ENCODE measurements at places on chromosomes 5 and 9.
A peak's percentile ranks its signal among the peaks of the same experiment; 100 is the strongest.

- DNase-seq, result no peak
Measured at GRCh38 chr9:70015099-70015498, 28.5 kb upstream of the MAMDC2 start.

GRCh38 chr5:43514025-43514424, 923 bp downstream of the C5orf34 start:
- DNase-seq, result no peak

DNA sequence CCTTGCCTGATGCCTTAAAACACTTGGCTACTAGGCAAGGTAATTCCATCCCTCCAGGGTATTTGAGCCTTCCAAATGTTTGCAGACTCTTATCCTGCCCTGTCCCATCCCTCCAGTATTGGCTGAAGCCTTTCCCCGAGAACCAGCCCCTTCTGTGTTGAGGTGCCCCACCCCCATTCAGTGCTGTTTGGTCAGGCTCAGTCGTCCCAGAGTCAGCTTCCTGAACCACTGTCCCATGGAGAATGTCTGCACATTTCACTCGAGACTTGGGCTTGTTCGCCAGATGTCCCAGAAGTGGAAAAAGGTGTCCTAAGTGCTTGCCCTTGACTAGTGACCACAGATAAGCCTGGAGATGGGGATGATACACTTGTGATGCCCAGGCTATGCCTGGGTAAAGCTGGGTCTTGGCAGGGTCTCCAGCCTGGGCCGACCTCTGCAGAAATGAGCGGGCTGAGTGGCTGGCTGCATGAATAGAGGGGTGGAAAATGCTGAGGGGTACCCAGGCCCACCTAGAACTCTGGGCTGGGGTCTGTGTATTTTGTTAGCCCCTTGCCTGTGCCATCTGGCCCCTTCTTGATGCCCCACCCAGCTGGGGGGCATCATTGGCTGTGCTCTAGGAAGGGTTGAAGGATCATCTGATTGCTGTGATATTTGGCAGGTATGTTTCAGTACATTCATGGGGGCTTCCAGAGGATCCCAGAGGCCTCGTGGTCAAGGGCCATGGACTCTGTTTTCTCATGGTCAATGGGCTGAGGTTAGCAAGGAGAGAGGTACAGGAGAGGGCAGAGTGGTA, 178.4 kb downstream of the MACROH2A1 start:
- no peak for DNase-seq

- DNase-seq, result no peak
Measured at GRCh38 chr5:167657016-167657415, 634.4 kb upstream of the WWC1 start.

- DNase-seq, result no peak
Measured at GRCh38 chr5:75200776-75201175, 35.9 kb downstream of the ANKRD31 start.

DNA sequence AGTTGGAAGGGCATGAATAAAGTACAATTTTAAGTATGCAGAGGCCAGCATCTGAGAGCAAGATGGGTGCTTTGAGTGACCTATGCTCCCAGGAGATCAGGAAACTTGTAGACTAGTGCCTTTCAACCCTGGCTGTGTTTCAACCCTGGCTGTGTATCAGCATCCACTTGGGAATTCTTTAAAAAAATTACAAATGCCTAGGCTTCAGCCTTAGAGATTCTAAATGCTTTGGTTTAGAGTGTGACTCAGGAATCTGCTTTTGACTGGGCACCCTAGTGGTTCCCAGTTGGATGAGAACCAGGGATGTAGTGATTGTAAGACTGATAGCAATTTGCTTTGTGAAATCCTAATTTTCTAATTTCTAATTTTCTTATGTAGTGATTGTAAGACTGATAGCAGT, 65.6 kb downstream of the RALGPS1 start:
- no peak for DNase-seq

DNA sequence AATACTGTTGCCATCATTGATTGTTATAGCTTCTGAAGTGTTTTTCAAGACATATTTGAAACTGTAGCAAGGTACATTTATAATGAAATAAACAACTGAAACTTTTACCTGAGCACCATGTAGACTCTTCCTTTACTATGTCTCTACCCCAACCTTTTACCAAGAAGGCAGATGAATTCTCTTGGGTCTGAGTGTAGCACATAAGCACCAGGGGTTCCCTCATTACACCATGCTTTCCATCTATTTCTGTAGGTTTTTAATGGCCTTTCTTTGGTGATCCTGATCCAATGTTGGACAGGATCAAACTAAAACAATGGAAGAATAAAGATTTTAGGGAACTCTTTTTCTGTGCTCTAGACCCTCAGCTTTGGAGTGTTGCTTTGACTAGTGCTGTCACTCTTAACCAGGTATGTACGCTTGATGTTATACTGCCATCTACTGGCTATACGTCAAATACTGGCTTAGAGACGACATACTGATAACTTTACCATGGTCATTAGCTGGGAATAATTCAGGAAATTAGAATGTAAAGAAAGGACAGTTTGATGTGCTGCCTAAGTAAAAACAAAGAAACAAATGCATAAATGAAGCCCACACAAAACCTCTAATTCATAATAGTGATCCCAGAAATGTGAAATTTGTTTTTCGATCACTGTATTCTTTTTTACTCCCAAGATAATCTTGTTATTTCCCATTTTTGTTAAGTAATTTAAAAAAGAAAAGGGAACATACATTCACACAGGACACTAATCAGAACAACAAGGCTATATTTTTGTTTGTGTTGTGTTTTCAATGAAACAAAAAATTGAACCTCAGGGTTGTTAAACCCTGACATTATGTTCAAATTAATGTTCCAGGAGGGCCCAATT, 30.7 kb downstream of the IFNW1 start:
- DNase-seq, result peak; percentile 70

DNA sequence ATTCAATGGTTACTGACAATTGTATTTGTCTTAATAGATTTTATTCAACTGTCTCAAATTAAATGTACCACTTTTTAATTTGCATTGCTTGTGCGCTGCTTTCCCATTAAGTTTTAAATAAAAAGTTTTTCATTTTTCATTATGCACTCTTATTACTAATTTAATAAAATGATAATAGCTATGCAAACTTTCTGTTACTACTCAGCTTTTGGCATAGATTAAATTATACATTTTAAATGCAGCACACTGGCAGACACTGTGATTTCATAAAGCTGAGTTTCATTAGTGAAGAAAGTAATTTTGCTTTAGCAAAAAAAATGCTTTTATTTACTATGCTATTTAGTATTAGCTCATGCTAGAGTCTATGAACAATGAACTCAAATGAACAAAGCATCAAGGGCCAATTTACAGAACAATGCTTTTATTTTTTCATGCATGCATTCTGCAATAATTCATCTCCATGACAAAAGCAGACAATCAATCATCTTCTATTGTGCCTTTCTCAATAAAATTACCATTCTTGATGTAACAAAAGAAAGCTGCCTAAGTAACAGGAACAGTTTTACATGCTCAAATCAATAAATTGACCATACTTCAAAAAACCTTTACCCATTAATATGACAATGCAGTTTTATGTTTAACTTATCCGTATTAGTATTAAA, 595.2 kb upstream of the ARRDC3 start:
- no peak for DNase-seq

DNA sequence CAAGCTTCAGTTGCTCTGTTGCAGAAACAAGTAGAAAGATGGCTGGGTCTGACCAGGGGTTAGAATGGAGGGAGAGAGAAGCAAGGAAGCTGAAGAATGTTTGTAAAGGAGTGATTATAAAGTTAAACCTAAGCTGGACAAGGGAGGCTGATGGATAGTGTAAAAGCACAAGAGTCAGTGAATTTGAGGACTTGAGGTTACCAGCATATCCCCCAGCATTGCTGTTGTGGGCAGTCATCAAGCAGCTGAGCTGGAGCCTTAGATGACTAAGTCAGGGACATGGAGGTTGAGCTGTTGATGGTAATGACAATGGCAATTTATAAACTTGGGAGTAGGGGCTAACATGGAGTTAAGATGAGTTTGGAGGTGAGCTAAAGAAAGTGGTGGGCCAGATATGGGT, 131.5 kb downstream of the ERCC6L2 start:
- no peak for DNase-seq

DNA sequence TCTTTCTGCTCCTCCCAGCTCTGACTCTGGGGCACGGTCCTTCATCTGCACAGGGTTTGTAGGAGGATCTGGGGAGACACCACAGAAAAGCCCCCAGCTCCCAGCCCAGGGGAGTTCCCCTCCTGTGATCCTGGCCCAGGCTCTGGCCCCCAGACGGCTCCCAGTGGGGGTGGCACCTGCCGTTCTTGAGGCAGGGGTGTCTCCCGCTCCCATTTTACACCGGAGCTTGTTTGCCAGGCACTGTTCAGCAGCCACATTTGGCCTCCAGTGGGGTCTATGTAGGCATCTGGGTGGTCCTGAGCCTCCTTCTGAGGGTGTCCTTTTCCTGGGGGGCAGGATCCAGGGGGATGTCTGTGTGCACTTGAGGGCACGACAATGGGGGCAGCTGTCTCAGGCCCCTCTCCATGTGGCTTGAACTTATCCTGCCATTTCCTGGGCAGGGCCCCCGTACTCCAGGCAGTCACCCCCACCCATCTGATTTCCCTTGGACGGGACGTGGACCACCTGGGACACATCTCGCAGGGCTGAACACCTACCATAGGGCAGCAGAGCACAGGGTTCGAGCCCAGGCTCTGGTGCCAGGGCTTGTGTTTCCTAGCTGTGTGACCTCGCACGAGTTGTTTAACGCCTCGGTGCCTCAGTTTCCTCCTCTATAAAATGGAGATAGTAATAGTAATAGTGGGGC, 275.0 kb upstream of the MVB12B start:
- DNase-seq, result no peak

DNA sequence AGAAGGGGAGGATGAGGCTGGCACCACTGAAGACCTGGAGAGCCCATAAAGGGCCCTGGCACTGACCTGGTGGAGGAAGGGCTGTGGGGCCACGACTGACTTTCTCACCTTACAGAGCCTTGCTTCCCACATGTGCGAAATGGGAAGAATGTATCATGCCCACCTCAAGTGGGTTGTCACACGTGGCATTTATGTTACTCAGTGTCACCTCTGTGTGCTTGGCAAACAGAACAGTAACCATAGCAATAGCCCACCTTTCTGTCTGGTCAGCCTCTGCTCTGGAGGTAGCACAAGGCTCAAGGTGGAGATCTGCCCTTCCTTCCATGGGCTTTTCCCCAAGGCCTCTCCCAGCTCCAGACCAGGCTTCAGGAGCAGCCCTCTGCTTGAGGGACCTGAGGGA, 16.7 kb downstream of the TCF7 start:
- no peak for DNase-seq

- DNase-seq, result no peak
Measured at GRCh38 chr5:58405175-58405574, 54.7 kb downstream of the PLK2 start.

DNA sequence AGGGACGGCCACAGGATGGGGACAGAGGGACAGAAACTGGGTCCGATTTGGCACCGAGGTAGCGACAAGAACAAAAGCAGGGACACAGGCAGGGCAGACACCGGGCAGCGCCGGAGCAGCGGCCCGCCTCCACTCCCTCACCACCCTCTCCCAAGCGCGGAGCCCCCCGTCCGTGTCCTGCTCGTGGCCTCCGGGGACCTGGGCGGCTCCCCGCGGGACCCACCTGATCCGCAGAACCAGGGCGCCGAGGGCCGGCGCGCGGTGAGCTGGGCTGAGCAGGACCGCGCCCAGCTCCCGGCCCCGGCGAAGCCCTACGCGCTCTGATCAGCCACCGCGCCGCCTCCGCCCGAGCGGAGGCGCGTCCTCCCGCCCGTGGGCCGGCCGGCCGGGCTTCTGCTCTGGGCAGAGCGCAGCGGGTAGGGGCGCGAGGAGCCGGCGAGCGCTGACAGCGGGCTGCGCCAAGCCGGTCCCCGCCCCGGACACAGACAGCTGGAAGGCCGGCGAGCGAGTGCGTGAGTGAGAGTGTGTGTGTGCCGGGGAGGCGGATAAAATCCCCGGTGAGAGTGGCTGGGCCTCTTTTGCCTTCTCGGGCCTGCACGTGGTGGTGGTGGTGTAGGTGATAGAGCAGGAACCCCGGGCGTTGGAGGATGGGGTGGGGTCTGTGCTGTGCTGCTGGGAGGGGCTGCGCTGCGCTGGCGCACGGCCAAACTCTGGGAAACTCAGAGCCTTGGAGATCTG, at the start of gene GGTA1:
Gene GGTA1 (minus strand): TSS at position 418 of the 738 bp plus-strand sequence. CDS start 31,922 bp downstream, outside the sequence.
- DNase-seq, result no peak

DNA sequence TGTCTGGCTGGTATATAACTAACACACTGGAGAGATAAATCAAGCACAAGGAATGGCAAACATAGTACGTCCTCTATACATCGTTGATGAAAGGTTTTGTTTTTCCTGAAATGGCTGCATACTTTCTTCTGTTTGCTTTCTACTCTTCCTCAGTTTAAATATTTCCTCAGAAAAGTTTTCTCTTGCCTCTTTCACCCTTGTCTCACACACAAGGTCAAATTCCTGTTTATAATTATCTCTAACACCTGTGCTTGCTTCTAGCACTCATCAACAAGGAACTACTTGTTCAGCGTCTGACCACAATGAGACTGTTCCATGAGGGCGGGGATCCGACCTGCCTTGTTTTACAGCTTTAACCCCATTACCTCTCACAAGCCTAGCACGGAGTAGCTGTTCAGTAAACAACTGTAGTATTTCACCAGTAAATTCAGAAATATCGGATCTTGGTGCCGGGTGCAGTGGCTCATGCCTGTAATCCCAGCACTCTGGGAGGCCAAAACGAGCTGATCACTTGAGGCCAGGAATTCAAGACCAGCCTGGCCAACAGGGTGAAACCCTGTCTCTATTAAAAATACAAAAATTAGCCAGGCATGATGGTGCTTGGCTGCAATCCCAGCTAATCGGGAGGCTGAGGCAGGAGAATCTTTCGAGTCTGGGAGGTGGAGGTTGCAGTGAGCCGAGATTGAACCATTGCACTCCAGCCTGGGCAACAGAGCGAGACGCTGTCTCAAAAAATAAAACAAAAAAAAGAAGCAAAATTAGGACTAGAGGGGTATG, 37.0 kb downstream of the NR6A1 start:
- no peak for DNase-seq

- DNase-seq, result no peak
Measured at GRCh38 chr5:150895431-150896428, 9.1 kb downstream of the ZNF300 start.

DNA sequence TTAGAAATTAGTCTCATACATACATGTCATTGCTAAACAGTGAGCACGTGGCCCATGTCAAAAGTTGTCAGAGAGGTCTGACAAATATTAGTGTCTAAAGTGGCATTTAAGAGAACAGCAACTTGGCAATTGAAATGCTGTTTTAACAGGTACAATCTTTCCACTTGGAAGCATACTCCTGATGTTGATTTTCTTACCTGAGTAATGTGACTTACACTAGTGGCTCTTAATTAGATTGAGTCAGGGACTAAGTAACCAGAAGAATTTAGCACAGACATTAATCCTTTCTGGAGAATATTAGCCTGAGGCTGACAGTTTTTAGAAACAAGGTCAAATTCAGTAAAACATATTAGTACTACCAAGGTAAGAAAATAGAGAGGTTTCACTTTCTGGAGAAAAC, 357.0 kb upstream of the ZNF608 start:
- no peak for DNase-seq

DNA sequence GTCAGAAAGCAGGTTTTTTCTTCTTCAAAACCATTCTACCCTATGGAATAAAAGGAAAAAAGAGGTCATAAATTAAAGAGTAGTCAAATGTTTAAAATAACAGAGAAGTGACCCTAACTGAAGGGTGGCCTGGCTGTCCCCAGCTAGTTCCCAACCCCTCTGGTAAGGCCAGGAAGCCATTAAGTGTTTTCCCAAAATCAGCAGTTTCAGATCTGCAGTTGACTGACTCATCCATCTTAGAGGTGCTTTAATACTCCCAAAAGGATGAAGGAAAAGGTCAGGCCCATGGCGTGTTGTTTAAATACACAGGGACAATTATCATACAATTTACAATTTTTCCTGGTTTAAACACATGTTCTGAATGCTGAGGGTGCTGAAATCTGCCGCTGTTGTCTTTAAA, 47.9 kb upstream of the TBC1D9B start:
- no peak for DNase-seq

- DNase-seq, result no peak
Measured at GRCh38 chr5:134651531-134651930, 2.9 kb downstream of the SEC24A start.
